Femur (tissue), 1 donor: ENCODE measurements at places on chromosomes 7 and 10.
A peak's percentile ranks its signal among the peaks of the same experiment; 100 is the strongest.

GRCh38 chr10:103648636-103649532, 155.4 kb downstream of the NEURL1 start:
- peak; percentile 51 for DNase-seq

DNA sequence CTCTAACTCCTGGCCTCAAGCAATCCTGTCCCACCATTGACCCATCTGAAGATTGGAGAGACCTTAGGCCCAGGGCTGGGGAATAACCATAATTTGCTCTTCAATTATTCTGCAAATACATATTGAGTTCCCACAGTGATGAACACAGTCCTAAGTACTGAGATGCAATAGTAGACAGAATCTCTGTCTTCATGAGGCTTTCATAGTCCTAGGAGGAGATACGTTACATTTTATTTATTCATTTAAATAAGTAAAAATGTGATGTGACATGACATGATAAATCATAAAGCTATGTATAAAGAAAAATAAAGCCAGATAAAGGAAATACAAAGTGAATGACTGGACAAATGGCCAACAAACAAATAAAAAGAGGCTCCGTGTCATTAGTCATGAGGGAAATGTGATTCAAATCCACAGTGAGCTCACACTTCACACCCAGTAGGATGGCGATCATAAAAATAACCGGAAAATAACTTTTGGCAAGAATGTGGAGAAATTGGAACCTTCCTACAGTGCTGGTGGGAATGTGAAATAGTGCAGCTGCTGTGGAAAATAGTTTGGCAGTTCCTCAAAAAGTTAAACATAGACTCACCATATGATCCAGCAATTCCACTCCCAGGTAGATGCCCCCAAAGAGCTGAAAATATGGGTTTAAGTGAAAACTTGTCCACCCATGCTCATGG, 52.1 kb upstream of the JCAD start:
- DNase-seq = no peak

GRCh38 chr7:155469-155900, 36.9 kb upstream of the FAM20C start:
- DNase-seq = no peak

DNA sequence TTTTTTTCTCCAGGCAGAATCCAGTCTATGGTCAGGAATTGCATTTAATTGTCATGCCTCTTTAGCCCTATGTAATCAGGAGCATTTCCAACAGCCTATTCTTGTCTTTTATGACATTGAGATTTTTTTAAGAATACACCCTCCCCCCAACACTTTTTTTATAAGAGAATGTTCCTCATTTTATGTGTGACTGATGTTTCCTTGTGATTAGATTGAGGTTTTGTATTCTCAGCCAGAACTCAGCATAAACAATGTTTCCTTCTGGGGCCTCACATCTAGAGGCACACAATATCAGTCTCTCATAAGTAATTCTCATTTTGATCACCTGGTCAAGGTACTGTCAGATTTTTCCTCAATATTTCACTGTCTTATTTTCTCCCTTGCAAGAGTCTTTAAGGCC, 193.4 kb upstream of the PDE1C start:
- no peak for DNase-seq

GRCh38 chr7:139842401-139843210, 13.5 kb downstream of the TBXAS1 start:
- no peak for DNase-seq

- no peak for DNase-seq
These were observed 188.7 kb downstream of the FGFR2 start for GRCh38 chr10:121409466-121410104.

GRCh38 chr10:74822521-74823089, 3.8 kb upstream of the KAT6B start:
- no peak for DNase-seq

DNA sequence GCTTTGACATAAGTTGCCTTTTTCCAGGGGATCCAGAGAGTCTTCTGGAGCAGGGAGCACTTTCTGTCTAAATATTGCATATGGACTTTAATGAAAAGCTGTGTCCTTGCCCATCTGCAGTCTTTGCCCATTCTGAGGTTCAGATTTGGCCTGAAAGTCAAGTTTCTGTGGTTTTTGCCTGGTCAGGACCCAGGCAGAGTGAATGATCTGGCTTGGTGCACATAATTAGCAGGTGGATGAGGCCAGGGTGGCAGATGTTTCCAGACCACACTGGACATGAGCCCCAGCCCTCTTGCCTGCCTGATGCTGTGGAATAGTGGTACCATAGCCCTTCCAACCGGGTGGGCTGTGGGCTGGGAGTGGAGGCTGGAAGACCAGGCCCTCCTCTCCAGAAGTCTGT, 11.0 kb downstream of the HECW1 start:
- peak; percentile 34 for DNase-seq

GRCh38 chr7:47803846-47804245, 144.4 kb downstream of the PKD1L1 start:
- DNase-seq = no peak
